ENCODE measurements at places on chromosomes 3 and 15. TPM values are rescaled to one million over a fixed set of nuclear protein-coding genes. Genes with fewer than 3 reads are reported as not detected.

The EPB42 gene
- total RNA-seq = not detected

The ATG3 gene
- total RNA-seq = 75.4 TPM

The PIERCE2 gene
- total RNA-seq = not detected

DNA sequence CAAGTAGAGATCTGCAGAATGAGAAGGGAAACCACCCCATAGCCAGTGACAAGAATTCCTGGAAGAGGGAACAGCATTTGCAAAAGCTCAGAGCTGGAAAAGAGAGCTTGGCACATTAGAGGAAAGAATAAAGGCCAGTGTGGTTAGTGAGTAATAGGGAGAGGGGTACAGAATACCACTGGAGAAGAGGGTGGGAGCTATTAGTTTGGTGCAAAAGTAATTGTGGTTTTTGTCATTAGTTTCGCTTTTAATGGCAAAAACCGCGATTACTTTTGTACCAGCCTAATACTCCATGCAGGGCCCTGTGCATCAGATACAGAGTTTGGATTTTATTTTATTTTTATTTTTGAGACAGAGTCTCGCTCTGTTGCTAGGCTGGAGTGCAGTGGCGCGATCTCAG is 9.8 kb downstream of the SLC24A1 start:
- DNase-seq = no peak
- no peak overlapping the region for H3K4me3 ChIP-seq
- H3K27me3 ChIP-seq = no peaks in the 10 kb centered on the region
- H3K27ac ChIP-seq = no peak overlapping the region

DNA sequence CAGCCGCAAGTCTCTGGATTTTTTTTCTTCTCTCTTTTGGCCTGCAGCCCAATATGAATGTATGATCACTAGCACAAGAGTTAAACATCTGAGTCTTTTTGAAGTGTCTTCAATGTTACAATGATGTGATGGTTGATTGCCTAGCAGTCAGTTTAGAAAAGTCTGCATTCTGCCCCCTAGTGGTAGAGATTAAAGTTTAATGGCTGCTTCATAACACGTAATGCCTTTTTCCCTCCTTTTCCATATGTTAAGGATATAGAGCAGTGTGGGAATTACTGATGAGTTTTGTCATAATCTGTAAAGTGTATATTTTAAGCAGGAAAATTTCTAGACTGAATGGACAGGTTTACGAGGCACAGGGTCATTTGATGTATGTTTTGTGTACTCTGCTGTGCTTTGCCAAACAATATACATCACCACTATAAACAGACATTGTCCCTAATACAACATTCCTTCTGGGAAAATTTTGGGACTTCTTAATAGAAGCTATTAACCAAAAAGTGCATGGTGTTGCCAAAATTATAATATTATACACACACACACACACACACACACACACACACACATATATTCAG is 1038.5 kb upstream of the NR2F2 start:
- DNase-seq = no peak
- no peaks in the 10 kb centered on the region for H3K4me1 ChIP-seq
- H3K27me3 ChIP-seq = no peaks in the 10 kb centered on the region
- no peaks in the 10 kb centered on the region for H3K36me3 ChIP-seq

DNA sequence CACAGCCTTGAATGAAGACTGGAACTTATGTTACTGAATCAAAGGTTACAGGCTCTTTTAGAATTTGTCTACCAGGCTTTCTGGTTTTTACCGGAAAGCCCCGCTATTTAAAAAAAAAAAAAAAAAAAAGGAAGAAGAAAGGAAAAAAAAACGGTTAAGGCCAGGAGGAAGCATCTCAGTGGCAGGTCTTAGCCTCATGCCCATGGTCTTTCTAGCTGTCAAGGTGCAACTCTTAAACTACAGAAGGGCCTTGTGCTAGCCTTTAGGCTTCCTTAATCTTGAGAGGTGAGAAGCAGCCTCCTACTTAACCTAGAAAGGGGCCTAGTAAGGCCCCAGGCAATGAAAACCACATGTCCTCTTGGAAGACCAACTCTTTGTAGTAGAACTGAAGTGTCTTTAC is 77.5 kb downstream of the TBC1D5 start:
- no peak for DNase-seq
- no peaks in the 10 kb centered on the region for H3K36me3 ChIP-seq
- H3K4me3 ChIP-seq = no peak overlapping the region

DNA sequence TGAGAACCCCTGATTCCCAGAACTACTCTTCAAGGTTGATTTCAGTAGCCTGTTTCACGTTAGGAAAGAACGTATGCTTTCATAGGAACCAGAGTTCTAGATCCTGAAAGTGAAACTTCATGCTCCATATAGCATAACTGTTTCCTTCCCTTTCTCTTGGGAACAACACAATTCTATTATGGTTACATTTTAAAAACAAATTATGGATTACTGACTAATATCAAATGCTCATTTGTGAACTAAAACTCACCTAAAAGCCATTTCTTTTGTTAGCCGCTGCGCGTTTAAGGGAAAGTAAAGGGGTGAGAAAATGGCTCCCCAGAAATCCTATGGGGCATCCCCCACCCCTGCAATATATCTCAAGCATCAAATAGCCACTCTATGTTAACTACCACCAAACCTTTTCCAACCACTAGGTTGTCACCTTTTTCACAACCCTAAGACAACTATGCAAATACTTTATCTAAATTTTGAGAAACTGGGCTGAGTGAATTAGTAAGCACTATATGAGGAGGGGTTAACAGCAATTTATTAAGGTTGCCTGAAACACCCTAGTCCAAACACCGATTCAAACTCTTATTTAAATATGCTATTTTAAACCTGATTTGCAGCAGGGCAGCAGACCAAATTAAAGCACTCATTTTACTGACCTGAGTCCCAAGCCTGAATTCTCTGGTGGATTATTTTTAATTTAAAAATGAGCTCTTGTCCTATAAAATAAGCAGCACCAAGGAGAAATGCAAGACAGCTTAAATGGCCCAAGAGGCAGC is 2.4 kb downstream of the SIAH2 start:
- peak overlapping the region; percentile 95 for H3K27ac ChIP-seq
- peak overlapping the region; percentile 83 for H3K4me3 ChIP-seq
- H3K27me3 ChIP-seq = no peaks in the 10 kb centered on the region
- DNase-seq = peak; percentile 5
- no peaks in the 10 kb centered on the region for H3K36me3 ChIP-seq

DNA sequence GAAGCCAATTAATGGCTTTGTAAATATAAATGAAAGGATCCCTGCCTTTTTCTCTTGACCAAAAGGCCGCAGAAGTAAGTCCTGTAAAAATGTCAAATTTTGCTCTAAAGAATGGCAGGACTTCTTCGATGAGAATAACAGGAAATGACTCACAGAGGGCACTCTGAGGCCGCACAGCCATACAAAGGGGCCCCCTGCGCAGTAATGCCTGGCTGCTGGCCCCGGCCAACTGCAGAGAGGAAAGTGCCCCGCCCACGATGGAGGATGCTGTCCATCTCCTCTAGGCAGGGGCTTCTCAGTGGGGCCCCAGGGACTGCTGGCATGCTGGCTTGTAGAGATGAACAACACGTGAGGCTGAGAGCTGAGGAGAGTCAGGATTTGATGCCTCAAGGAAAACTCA is 18.1 kb upstream of the SCN10A start:
- no peak for DNase-seq
- H3K4me1 ChIP-seq = no peaks in the 10 kb centered on the region
- no peak overlapping the region for H3K27ac ChIP-seq
- H3K27me3 ChIP-seq = no peaks in the 10 kb centered on the region

Data from CD8-positive, alpha-beta memory T cell (primary cell).